Ureter (tissue), 1 donor: ENCODE measurements at places on chromosomes 5 and 9. TPM values are rescaled to one million over a fixed set of nuclear protein-coding genes. Genes with fewer than 3 reads are reported as not detected.

TRAPPC13 gene
- total RNA-seq, result 35.2 TPM

DNA sequence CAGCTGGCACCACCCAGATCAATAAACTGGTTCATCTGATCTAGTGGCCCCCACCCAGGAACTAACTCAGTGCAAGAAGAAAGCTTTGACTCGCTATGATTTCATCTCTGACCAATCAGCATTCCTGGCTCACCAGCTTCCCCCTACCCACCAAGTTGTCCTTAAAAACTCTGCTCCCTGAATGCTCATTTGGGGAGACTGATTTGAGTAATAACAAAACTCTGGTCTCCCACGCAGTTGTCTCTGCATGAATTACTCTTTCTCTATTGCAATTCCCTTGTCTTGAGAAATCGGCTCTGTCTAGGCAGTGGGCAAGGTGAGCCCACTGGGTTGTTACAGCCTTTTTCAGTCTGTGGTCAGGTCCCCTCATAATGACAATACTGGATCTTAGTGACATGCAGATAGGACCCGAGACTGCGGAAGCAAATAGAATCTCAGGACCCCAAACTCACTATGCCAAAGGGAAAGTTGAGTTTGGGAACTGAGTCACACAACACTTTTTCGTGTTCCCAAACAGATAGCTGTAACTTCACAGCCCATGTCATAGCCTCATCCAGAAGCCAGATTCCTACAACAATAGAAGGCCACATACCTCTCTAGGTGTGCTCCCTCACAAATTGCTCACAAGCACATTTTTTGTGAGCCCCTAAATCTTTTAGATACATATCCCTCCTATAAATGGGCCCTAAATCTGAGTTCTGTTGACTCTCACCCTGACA, 175.2 kb upstream of the RAI14 start:
- DNase-seq, result no peak

MUSK gene
- total RNA-seq, result not detected

TMEFF1 gene
- total RNA-seq, result not detected

SCGB3A2 gene
- total RNA-seq, result not detected

GRCh38 chr5:79229357-79230174, 6.4 kb upstream of the JMY start:
- DNase-seq, result no peak

DNA sequence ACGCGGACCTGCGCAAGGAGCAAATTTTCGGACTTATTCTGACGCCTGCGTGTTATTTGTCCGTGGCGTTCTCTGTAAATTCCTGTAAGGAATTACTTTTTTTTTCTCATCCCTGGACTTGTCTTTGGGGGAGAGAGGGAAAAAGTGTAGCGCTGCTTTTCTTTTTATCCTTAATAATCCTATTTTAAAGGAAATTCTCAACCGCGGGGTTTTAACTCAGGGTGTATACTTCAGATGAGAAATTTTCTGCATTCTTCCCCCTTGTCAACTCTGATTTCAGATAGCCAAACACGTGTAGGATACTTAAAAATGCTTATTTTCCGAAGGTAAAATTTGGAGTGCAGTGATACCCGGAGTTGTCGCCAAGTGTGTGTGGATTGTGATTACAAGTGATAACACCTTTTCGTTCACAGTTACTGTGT, 853 bp downstream of the DCP2 start:
- no peak for DNase-seq

DNA sequence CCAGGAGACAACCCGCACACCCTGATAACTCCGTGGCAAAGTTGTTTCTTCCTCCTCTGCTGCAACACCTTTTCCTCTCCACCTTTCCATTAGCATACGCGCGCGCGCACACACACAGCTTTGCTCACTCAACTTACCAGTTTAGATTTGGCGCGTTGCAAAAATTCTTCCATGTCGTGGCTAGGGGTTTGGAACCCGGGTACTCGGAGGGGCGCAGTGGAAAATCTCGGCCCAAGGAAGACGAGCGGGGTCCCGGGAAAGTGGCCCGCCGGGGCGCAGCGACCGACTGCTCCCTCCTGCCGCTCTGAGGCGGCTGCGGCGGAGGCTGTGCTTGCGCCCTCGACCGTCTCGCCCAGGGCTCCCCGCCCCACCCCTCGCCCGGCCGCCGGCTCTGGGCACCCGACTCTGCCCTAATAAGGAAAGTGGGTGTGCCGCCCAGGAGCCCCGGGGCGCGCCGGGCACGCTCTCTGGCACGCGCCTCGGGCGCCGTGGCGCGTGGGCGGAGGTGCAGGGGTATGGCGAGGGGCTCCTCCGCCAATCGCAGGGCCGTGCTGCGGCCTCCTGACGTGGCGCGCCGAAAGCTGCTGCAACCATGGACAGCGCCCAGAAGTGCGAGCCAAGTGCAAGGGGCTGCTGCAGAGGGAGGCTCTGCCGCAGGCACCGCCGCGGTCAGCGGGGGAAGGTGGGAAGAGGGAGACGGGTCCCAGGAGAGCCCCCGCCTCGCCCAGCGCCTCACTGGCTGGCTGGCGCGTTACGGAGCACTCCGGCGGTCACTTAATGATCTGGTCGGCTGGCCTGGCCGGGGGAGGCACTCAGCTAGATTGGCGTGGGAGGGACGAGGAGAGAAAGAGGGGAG, at the start of gene PRUNE2:
PRUNE2 (minus strand) TSS at position 324 of the 856 bp plus-strand sequence; CDS start at position 173, 151 bp downstream.
- peak; percentile 73 for DNase-seq

GRCh38 chr5:25892211-25892610, 1146.2 kb downstream of the CDH9 start:
- DNase-seq, result no peak

DNA sequence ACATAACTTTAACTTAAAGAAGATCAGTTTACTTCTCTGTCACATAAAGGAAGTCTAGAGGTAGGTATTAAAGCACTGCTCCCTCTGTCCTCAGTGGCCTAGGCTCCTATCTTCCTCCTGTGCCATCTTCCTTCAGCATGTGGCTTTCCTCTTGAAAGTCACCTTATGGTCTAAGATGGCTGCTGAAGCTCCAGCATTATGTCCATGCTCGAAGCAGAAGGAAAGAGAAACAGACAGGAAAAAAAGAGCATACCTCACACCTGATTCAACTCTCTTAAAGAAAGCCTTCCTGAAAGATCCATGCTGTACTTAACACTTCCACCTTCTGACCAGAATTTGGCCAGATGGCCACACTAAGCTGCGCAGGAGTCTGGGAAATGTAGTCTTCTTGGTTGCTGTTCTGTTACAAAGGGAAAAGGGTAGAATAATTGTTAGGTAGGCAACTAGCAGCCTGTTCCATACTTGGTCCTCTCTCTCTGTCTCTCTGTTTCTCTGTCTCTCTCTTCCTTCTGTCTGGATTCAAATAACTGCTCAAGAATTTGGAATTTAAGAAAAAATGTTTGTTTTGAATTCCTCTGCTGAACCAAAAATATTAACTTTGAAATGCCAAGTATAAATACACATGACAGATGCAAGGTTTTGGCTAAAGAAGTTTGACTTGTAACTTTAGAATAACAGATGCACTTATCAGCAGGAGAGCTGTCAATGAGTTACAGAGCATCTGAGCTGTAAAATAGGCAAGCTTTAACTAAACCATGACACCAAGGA, 16.0 kb downstream of the TMEM174 start:
- DNase-seq, result no peak

- DNase-seq, result no peak
Measured at GRCh38 chr5:67176936-67177335, 19.7 kb downstream of the CD180 start.

GRCh38 chr5:6029811-6030271, 348.5 kb downstream of the MED10 start:
- no peak for DNase-seq

DNA sequence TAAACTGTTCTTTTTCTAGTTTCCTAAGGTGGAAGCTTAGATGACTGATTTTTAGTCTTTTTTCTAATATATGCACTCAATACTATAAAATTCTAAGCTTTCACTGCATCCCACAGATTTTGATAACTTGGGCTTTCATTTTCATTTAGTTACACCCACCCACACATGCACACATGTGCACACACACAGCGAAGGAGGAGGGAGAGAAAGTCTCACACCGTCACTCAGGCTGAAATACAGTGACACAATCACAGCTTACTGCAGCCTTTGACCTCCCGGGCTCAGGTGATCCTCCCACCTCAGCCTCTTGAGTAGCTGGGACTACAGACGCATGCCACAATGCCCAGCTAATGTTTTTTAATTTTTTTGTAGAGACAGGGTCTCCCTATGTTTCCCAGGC, 96.5 kb downstream of the SMIM23 start:
- no peak for DNase-seq

GRCh38 chr5:93163010-93163663, 417.9 kb downstream of the NR2F1-AS1 start:
- DNase-seq, result no peak

- DNase-seq, result no peak
Measured at GRCh38 chr5:93225748-93226147, 355.3 kb downstream of the NR2F1-AS1 start.

AHRR gene
- 7.4 TPM for total RNA-seq

IFNA21 gene
- total RNA-seq, result not detected

DNA sequence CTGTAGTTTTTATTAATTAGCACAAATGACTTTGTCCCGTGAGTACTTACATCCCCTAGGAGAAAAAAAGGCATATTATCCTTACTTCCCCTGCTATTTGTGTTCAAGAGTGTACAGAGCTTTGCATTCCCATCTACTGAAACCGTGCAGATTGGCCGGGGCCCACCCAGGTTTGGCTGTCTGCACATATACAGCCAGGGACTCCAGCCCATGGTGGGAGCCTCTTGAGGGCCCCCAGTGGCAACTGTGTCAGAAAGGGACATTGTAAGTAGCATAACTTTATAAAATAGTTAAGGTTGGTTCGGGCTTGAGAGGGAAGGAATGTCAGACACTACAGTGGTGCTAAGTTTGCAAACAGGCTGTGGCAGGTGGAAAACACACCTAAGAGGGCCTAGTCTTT, 24.7 kb downstream of the PHF2 start:
- DNase-seq, result no peak

GRCh38 chr5:29935371-29935770, 1258.1 kb upstream of the CDH6 start:
- no peak for DNase-seq

DNA sequence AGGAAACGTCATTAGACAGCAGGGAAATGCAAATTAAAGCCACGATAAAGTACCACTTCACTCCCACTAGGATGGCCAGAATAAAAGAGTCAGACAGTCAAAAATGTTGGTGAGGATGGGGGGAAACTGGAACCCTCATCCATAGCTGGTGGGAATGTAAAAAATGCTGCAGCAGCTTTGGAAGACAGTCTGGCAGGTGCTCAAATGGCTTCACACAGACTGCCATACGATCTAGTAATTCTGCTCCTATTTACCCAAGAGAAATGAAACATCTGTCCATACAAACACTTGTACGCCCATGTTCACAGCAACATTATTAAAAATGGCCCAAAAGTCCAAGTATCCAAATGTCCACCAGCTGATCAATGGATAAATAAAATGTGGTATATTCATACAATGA, 158.9 kb upstream of the PHYKPL start:
- no peak for DNase-seq

ARL14EPL gene
- not detected for total RNA-seq

SHISAL2B gene
- not detected for total RNA-seq

FLT4 gene
- total RNA-seq, result 12.1 TPM

ZNG1A gene
- total RNA-seq, result 57.9 TPM

UNC5A gene
- not detected for total RNA-seq
